Activated naive CD4-positive, alpha-beta T cell treated with Interleukin-2 at 50 U/mL for 16 hours (primary cell): ENCODE measurements at places on chromosomes 7 and 10.

GRCh38 chr10:124342136-124342820, 76.4 kb downstream of the OAT start:
- no peak for DNase-seq

- DNase-seq, result peak; percentile 8
Observed at GRCh38 chr10:72729528-72729927, 37.6 kb downstream of the MCU start.

GRCh38 chr10:97243836-97244235, 48.6 kb downstream of the ARHGAP19 start:
- no peak for DNase-seq

GRCh38 chr7:142583446-142583845, 165.8 kb upstream of the PRSS1 start:
- DNase-seq, result peak; percentile 28

GRCh38 chr10:23558361-23558799, 119.5 kb downstream of the OTUD1 start:
- DNase-seq, result no peak

GRCh38 chr7:124106575-124106974, 73.7 kb upstream of the TMEM229A start:
- no peak for DNase-seq

GRCh38 chr10:6396652-6397051, 183.4 kb downstream of the PRKCQ start:
- no peak for DNase-seq

DNA sequence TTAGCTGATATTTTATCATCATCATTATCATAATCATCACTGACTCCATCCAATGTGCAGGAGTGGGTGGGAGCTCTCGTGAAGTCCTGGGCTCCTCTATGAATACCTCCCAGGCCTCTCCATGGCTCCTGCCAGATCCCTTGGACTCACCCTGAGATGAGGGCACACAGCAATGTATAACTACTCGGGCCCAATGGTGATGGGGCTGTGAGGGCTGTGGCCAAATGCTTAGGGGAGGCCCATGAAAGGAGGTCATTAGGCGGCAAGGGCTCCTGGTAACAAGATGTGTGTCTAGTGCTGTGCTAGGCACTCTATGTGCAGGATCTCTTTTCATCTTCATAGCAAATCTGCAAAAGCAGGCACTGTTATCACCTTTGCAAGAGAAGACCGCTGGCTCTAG, 270.9 kb downstream of the GLRX3 start:
- no peak for DNase-seq

DNA sequence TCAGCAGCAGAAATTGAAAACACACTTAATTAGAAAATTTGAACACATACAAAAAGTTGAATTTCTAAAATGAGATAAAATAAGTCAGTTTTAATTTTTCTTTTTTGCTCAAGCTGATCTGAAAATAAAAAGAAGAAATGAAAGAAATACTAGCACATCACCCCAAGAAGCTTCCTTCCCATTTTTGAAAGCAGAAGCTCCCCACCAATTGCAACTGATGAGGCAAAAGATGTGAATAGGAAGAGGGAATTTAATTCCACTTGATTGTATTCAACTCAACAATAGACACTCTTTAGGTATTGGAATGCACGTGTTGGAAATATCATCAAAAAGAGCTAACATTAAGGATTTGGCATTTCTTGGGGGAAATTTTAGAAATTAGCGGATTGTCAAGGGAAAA, 175.8 kb downstream of the TRIL start:
- DNase-seq, result no peak

DNA sequence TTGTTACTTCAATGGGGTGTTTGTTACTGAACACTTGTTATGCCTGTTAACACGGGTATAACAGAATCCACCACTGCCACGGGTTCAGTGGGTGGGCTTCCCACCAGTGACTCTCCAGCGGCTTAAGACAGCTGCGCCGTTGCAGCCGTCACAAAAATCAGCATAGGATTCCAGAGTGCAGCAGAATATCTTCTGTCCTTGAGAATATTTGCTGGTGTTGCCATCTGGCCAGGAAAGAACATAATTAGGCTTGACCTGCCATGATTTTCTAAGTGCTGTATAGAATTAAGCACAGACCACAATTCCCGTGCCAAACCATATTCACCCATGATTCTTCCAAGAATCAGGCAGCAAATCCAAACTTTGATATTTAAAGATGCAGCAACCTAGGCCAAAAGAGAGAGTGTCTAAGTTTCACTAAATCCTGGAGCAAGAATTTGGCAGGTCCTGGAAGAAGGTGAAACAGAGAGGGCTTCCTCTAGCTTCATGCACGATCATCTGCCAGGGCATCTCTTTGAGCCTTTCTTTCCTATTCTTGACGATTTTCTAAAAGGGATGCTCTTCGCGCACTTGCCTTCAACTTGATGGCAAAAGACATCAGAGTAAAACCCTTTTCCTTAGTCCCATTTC, 95.0 kb downstream of the FRMD4A start:
- DNase-seq, result no peak

GRCh38 chr7:99311702-99312101, 14.0 kb upstream of the ARPC1A start:
- DNase-seq, result no peak

GRCh38 chr10:11887381-11888227, 64.4 kb downstream of the PROSER2 start:
- DNase-seq, result no peak

- no peak for DNase-seq
Observed at GRCh38 chr10:127720142-127720541, 16.8 kb upstream of the FOXI2 start.

DNA sequence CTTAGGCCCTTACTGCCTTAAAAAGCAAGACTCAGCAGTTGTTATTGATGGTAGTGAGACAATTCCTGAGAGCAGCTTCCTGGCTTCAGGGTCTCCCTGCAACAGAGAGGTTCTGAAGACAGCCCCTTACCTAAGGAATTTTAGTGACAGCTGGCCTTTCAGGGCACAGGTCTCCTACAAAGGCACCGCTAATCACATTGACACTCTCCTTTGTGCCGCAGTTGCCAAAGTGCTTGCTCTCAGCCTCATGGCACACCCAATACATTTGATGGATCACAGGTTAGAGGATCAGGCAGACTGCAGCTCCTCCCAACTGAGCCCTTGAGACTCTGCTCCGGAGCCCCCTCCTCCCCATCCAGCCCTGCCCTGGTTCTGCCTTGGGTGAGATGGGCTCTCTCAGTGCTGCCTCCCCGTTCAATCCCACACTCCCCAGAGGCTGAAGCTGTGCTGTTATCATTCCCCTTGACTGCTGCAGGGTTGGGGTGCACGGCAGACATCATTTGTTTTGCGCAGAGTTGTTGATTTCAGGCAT, 198.2 kb downstream of the EMX2 start:
- DNase-seq, result no peak

- DNase-seq, result no peak
Observed at GRCh38 chr10:114593816-114594468, 64.1 kb downstream of the ABLIM1 start.

DNA sequence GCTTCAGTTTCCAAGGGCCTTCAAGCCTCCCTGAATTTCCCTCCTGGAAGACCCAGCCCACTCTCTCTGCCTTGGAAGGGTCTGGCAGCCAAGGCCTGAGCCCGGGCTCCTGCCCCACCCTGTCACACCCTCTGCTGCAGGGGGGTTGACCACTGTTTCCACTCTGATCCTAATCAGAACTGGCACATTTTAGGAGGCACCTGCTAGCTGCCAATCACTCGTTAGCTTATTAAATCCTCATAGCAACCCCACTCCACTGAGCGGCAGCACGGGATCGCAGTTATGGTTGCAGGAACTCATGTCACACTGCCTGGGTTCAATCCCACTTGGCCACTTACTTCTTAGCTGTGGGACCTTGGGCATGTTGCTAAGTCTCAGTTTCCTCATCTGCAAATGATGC, 12.9 kb downstream of the HSPB1 start:
- DNase-seq, result no peak

DNA sequence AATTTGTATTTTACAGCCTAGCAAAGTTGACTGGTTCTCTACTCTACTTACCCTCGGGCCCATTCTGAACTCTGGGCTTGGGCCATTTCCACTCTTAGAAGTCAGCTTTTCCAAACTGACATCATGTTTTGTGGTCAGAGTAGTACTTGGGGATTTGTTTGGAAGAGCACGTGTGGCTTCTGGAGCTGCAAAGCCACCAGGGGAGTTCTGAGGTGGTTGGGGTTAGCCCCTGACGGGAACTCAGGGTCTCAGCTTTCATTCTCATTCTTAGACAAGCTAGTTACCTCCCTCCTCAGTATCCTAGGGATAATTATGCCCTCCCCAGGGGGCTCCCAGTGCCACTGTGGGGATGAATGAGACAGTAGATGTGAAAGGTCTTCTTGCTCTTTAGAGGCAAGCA, 647.7 kb upstream of the GALNT17 start:
- DNase-seq, result no peak

DNA sequence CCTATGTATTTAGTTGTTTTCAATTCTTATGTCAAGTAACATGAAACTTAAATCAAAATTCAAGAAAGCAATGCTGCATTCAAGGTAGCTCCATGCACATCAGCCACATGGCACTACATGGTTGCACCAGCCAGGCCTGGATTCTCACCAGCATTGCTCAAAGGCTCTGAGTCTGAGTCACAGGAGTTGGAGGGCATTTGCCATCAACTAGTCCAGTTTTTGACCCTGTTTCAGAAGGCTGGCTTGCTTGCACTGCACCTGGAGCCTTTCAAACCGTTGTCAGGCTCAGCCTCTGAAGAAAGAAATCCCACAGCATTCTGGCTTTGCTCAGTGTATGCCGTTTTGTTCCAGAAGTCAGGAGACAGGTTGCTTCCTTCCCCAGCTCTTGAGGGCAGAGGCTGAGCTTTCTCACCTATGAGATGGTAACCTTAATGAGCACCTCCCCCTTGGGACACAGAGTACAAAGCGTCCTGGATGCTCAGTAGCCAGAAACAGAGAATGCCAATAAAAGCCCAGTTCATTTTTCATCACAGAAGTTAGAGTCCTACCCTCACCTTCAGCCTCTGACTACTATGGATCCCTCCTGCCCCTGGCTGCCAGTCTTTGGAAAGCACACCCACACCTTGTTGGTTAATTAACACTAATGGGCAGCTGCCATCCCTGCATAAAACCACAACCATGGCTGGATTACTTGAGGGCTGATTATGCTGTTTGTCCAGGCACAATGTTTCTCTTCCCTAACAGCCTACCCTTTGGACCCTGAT, 288.4 kb upstream of the LRRTM3 start:
- no peak for DNase-seq

DNA sequence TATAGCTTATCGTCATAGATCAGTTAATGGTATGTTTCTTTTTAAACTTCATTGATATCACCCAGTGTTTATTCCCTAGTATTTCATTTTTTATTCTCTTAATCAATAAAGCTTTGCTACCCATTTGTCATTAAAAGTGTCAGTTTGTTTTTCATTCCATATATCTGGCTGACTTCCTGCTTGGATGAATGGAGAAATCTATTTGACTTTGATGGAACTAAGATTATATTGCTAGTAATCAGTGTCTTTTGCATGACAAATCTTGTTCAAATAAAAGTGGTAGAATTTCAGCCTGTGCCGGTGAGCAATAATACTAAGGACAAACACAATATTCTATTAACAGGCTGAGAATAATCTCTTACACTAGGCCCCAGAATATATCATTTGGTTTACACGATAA, 203.3 kb downstream of the SEC23IP start:
- no peak for DNase-seq

GRCh38 chr10:90378524-90379076, 479.2 kb downstream of the HTR7 start:
- no peak for DNase-seq

GRCh38 chr7:45126920-45127319, 15.4 kb upstream of the TBRG4 start:
- no peak for DNase-seq

- DNase-seq, result no peak
Observed at GRCh38 chr10:111493024-111493625, 416.3 kb downstream of the ADRA2A start.

DNA sequence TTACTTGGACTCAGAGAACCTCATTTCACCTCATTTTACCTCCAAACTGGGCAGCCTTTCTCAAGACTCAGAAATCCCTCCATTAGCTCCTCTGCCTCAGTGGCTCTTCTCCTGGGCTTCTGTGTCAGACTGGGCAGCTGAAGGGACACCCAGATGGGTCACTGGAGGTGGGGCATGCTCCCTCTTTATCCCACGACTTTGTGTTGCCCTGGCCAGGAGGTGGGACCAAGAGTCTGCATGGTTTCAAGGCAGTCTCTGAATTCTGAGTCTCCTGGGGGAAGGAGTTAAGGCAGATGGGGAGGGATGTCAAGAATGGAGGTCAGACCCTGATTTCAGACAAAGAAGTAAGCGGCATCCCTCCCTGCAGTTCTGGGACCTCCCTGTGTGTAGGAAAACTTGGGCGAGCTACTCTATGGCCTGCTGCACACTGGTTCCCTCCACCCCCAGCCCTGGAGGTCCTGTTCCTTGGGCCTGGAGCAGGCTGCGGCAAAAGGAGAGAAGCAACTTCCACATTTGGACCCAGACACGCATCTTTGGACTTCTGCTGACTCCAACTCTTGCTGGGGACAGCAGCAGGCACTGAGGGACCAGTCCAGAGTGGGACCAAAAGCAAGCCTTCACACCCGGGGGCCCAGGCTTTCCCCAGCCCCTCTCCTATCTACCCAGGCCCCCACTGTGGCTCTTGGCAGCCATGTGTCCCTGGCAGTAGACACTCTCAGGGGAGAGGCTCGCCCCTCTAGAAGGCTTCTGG, 10.8 kb downstream of the POLL start:
- DNase-seq, result no peak

DNA sequence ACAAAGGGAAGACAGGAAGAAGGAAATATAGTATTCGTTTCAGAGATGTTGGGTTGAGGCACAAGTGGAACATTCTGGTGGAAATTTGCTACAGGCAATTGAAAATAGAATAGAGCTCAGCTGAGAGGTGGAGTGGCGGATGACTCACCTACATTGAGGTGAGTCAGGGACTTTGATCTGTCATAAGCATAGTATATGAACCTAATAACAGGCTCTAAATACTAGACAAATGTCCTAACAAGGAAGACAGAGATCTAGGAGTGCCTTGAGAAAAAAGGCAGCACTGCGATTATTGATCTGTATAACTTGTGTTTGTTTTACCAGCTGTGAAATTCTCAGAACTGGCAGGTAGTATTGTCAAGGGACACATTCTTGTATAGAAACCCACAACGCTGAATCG, 907 bp upstream of the IFRD1 start:
- DNase-seq, result peak; percentile 62

DNA sequence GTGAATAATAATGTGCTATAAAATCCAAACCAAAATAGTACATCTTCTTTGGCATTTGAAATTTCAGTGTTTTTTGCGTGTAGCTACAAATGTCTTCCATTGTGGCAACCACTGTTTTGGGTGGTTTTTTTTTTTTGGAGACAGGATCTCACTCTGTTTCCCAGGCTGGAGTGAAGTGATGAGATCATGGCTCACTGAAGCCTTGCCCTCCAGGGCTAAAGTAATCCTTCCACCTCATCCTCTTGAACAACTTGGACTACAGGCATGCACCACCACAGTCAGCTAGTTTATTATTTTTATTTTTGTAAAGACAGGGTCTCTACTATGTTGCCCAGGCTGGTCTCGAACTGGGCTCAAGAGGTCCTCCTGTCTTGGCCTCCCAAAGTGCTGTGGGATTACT, 455.1 kb downstream of the AUTS2 start:
- DNase-seq, result no peak
